Left forelimb (tissue), 1 donor: ENCODE measurements at places on chromosomes 2 and 18.

GRCh38 chr2:40361478-40361877 is 90.4 kb downstream of the SLC8A1 start:
- no peak for DNase-seq

DNA sequence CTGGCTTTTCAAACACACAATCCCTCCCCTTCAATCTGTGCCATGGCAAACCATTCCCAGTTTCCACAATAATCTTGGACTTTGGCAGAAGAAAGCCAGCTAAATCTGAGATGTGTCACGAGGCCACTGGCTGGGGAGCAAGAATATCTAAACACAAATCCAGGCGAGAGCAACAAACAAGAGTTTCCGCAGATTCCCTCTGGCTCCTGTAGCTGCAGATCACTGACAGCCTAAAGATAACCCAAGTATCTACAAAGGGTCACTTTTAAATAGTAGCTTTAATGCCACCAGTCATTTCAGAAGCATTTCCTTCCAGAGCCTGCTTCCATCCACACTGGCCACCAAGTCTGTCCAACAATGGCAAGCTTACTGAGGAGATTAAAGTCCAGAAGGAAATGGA is 86.9 kb downstream of the ACVR1 start:
- DNase-seq: no peak

DNA sequence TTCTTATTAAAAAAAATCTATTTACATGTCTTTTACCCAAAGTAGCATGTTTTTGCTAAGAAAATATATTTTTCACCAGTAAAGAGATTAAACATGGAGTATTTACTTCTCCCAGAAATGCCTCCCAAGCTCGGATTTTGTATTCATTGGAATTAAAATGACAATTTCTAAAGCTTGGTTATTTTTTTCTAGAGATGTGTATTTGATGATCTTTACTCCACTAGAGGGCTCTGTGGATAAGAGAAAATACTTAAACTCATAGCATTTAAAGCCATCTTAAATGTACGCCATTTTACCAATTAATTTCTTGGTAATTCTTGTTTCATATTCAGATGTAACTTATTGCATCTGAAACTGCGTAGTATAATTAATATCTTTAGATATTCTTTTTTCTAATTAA is 461.4 kb downstream of the GALR1 start:
- no peak for DNase-seq

DNA sequence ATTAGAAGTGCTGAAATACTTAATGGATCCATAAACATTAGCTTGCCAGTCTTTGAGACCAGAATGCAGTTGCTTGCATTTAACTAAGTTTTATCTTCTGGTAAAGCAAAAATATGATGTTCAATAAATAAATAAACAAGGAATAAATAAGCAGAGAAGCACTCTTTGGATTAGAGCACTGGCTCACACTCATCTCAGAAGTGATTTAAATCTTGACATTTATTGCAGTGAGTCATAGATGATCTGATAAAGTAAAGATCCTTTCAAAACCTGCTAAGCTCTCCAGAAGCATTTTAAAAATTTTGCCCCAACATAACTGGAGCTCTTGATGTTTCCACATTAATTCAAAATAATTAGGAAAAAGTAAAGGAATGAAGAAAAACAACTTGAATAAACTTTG is 66.8 kb downstream of the KYNU start:
- DNase-seq: no peak

- no peak for DNase-seq
Observed at GRCh38 chr2:20250436-20250835, 25.5 kb upstream of the SDC1 start.

DNA sequence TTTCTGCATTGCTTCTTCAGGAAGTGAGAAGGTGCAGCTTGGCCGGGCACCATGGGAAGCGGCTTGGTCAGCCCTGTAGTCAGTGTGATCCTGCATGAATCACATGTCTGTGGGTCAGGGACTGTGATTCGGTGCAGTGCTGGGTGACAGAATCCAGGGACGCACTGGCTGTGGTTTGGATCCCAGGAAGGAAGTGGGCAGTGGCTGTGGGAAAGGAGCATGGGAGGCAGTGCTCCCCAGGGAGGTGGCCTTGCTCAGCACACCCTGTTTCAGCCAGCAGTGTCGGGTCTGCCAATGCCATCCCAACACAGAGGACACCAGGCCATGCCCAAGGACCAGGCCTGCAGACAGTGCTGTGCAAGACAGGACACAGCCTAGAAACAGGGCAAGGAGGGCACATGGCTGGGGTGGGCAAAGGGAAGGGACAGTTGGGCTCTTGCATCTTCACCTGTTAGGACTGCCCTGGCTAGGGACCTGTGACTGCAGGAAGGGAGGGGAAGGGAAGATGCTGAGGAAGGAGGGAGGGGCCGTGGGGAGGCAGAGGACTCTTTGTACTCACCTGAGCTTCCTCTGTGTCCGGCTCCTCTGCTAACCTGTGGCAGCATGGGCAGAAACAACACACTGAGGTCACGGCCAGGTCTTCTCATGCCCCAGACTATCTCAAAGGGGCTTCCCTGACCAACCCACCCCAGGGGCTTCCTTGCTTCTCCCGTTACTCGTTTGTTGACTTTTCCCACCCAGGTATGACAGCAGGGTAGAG is 37.2 kb upstream of the DNMT3A start:
- peak; percentile 57 for DNase-seq

DNA sequence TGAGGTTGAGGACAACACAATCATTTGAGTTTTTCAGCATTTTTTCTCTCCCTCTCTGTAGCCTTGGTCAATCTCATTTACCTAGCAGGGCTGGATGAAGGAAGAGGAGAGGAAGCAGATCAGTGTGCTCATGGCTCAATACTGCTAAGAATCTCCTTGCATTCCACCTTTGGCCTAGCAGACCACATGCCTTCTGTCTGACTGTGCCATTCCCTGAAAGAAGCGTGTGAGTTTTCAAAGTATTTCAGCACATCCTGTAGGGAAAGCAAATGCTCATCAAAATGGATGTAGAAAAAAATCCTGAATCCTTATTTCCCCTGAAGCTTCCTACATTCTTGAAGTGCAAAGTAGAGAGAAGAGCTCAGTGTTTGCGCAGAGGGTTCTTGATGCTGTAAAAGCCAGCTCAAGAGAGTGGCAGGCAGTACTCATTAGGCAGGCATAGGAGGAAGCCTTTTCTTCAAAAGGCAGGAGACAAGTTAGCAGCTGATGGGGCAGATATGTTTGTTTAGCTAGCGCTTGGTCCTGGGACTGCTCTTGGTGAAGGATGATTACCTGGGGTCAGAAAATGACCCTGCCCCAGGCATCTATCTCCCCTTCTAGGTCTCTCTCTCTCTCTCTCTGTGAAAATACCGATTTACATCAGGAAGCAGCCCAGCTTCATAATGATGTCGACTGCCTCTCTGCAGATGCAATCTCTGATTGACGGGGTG is 14.4 kb upstream of the PIK3C3 start:
- no peak for DNase-seq

DNA sequence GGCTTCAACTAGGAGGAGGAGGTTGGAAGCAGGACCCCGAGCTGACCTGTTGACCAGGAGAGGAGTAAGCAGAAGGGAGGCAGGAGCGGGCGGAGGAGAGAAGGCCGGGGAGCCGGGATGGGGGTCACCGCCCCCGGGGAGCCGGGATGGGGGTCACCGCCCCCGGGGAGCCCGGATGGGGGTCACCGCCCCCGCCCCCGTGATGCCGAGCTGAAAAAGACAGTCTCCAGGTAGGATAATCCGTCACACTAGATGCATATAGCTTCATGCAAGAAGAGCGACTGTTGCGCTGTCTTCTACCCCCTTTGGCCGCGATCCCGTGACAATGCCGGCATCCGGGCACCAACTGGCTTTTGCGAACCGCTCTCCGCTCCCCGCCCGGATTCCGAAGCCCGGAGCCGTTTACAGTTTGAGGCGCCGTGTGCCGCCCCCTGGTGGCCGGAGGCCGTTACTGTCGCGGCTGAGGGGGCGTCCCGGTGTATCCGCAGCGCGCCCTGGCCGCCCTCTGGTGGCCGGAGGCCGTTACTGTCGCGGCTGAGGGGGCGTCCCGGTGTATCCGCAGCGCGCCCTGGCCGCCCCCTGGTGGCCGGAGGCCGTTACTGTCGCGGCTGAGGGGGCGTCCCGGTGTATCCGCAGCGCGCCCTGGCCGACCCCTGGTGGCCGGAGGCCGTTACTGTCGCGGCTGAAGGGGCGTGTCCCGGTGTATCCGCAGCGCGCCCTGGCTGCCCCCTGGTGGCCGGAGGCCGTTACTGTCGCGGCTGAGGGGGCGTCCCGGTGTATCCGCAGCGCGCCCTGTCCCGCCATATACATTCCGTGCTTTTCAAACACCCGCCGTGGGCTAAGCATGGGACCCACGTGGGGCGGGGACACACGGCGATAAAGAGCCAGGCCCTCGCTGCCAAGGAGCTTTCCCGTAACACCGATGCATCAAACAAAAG is 89.6 kb downstream of the ACTR3 start:
- no peak for DNase-seq

GRCh38 chr2:3134026-3134571 is 243.5 kb downstream of the EIPR1 start:
- DNase-seq: no peak
